ENCODE measurements at places on chromosomes 2 and 18.
A peak's percentile ranks its signal among the peaks of the same experiment; 100 is the strongest.

GRCh38 chr2:59206361-59206760 lies 965.2 kb upstream of the FANCL start:
- no peak for DNase-seq

DNA sequence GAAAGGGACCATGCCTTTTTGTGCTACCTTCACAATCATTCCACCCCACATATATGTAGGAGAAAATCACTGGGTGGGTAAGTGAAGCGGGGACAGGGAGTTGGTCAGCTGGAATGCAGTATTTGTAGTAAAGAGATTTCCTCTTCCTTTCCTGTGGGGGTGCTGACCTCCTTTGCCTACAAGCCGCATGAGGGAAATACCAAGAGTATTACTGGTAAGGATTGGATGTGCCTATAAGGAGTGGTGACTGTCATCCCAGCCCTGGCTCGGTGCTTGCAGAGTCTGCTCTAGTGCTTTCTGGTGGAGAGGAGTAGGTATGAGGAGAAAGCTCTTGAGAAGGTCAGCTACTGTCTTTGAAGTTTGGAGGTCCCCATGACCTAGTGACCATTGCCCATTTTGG lies 324.6 kb downstream of the HRH4 start:
- no peak for DNase-seq

DNA sequence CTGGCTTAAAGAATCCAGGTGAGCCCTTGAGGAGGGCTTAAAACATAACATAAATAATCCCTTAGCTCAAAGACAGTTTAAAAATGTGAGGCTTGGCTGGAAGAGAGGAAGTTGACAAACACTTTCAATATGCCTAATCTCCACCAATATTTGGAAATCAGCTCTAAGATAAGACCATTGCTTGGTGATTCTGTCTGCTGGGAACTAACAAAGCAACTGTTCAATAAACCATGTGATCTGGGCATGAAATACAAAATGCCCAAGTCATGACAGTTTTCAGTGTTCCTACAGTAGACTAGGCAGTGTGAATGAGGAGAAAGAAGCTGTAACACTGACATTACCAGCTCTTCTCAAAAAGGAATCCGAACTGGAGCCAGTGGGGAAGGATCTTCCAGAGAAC lies 10.7 kb downstream of the MFF start:
- no peak for DNase-seq

DNA sequence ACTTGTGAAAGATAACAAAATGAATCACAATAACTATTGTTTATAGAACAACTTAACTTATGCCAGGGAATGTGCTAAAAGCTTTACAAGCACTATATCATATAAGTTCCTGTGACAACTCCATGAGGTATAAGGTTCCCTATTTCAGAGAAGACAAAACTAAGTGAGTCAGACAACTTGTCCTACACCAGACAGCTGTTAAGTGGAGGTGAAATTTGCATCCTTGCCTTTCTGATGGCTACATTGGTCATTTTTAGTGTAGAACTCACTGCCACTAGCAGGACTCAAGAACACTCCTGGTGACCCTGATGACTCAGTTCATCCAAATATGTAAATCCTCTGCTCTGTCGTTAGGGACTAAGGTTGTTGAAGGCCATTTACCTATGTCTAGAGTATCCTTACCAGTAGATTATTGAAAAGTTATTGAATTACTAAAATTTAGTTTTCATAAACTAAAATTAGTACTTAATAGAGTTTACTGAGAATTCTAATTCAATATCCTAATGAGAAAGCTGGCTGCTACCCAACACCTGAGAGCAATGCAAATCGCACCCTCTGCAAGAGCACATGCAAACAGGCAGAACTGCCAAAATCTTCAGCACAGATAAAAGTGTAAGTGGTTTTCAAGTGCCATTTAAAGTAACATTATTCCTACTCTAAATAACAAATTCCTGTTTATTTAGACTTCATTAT lies 636.2 kb downstream of the NRXN1 start:
- DNase-seq: no peak

- no peak for DNase-seq
Measured at GRCh38 chr18:43777636-43778304, 500.5 kb upstream of the SYT4 start.

DNA sequence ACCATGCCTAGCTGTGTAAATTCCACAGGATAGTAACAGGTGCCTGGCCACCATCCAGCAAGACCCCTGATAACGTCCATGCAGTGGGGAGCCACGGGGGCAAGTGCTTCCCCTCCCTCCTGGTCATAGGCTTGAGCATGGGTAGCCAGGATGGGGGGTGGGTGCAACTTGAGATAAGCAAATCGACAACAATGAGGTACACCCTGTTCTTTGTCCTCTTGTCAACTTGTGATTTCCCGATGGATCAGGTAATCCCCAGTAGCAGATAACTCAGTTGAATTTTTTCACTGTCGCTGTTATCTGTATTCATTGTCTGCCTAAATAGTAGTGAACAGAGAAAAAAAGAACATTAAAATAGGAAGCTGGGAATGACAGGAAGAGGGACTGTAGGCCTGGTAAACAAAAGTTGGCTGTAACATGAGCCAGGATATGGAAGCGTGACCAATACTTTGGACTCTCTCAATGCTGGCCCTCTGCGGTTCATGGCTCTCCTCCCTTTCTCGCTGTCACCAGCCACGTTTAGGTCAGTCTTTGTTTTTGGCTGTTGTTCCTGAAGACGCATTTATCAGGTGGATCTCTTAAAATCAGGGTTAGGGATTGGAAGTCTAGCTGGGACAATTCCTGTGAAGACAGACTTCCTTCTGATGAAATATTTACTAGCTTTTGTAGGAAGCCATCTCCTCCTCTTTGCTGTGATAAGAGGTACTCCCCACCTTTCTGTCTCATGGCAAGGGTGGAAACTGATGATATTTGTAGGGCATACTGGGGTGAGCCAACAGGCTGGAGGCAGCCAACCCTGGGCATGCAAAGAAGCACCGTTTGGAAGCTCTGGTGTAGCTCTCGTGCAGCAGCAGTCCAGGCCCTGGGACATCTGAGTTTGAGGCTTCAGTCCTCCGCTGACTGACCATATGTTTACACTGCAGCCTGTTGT lies 42.4 kb downstream of the TCF7L1 start:
- no peak for DNase-seq

GRCh38 chr2:78315368-78315767 lies 710.1 kb upstream of the REG3G start:
- DNase-seq: no peak

GRCh38 chr2:86352727-86353221 lies 15.3 kb upstream of the REEP1 start:
- DNase-seq: no peak

GRCh38 chr2:1641523-1641922 lies 102.8 kb downstream of the PXDN start:
- DNase-seq: no peak

GRCh38 chr18:56393870-56394269 lies 244.5 kb downstream of the TXNL1 start:
- no peak for DNase-seq

DNA sequence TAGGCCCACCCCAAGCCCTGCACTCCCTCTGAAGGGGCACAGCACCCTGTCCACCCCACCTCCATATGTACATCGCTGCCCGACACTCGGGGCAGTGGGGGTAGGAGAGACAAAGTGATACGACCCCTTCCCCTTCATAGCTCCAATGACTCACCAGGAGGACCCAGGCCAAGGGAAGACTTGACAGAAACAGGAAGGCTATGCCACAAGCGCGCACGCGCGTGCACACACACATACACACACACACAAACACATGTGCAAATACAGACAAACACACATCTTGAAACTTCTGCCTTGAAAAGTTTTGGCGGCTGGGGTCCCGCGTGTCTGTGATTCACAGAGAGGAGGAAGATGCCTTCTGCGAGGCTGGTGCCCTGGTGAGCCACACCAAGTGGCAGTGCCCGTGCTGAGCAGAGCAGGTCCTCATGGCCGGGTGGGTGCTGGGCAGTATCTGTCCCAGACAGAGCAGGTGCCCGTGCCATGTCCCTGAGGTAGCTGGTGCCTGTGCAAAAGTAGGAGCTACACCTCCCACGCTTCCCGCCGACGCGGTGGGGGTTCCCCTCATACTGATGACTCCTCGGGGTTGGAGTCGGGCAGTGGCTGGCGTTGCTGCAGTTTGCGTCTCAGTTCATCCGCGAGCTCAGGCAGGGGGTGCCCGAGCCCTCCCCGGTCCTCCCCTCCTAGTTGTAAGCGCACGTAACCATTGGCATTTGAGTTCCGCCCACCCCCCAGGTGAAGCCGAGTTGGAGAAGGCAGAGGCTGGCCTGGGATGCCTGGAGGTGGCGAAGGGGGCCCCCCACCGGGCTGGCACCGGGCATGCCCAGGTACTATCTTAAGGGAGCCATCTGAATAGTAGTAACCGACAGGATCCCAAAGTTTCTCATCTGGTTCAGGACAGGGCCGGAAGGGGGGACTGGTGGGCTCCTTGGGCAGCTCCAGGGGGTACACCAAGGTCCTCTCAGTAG lies 2.5 kb upstream of the ANKRD39 start:
- DNase-seq: no peak

- no peak for DNase-seq
Measured at GRCh38 chr2:128714285-128714684, 395.6 kb upstream of the HS6ST1 start.

DNA sequence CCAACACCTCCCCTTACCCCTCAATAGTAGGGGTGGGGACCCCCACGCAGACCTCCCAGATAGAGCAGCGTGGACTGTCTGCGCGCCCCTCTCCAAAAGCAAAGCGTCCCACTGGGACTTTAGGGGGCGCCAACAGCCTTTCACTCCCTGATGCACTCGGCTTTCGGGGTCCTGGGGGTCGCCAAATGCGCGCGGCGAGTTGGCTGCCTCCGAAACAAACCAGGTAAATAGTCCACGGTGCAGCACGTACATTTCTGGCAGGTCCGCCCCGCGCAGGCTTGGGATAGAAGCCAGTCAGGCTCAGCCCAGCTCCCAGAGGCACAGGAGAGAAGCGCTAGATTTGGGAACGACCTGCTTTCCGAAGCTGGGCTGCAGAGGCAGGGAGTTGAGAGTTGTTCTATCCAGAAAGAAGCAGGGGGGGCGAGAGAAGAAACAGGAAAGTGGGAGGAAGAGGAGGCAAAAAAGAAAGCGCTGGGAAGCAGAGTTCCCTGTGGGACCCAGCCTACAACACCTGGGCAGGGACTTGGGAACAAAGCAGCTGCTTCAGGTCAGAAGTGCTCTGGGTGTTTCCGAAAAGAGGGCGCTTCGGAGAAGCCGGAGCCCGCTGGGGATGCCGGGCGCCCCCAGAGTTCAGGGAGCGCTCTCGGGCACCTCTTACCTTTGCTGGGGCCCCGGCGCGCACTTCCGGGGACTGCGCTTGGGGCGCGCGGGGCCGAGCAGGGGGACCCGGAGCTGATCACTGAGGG lies 544 bp downstream of the EVA1A start:
- peak; percentile 36 for DNase-seq

- peak; percentile 56 for DNase-seq
Measured at GRCh38 chr2:162490052-162490717, 146.3 kb downstream of the GCA start.

DNA sequence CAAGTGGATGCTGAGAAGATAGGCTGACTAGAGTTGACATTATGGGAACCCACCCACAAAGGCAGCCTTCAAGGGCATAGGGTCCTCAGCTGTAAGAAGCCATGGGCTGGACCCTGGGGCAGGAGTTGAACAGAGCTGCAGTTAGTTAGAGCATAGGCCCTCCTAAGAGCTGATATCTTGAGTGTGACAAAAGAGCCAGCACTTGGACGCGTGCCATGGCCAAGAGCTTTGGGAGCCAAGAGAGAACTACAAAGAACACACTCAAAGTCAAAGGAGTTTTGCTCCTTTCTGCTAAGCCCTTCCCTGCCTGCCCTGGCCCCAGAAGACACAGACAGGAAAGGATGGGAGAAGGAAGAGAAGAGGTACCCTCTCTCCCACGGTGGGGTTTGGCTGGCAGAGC lies 29.9 kb upstream of the AGAP1 start:
- no peak for DNase-seq

DNA sequence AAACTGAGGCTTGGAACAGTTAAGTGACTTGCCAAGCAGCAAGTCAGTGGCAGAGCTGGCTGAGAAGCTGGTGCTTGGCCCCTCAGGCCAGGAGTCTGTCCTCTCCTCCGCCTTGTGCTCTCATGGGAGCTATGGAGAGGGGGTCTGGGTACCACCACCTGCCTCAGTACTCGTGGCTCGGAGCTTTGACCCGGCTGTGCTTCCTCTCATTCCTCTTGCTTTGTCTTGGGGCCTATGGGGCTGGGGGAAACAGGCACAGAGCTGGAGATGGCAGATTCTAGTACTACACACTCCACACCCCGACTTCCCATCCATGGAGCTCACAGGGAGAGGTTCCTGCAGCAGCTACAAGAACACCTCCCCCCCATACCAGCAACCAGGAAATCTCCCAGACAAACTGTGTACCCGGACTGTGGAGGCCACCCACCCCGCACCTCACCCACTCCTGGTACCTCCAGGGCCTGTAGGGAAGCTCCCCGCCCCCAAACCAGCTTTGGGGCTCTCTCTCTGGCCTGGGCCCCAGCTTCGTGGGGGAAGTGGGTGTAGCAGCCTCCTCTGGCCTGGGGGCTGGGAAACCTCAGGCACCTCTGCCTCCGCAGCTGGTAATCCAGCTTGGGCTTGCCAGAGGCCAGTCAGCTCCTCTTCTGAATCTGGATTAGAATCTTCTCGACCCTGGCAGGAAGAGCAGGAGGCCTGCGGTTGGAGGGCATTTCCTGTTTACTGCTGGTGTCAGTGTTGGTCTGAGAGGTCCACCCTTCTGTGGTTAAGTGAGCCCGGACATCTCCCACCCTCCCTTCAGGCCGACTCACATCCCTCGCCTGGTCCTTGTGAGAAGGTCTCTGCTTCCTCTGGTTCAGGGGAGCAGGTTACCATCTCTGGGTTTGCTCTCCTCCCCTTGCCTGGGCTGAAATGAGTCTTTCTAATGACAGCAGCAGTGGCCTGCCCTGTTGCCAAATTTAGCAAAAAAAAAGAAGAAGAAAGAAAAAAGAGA lies 22.3 kb upstream of the RHOB start:
- DNase-seq: no peak

DNA sequence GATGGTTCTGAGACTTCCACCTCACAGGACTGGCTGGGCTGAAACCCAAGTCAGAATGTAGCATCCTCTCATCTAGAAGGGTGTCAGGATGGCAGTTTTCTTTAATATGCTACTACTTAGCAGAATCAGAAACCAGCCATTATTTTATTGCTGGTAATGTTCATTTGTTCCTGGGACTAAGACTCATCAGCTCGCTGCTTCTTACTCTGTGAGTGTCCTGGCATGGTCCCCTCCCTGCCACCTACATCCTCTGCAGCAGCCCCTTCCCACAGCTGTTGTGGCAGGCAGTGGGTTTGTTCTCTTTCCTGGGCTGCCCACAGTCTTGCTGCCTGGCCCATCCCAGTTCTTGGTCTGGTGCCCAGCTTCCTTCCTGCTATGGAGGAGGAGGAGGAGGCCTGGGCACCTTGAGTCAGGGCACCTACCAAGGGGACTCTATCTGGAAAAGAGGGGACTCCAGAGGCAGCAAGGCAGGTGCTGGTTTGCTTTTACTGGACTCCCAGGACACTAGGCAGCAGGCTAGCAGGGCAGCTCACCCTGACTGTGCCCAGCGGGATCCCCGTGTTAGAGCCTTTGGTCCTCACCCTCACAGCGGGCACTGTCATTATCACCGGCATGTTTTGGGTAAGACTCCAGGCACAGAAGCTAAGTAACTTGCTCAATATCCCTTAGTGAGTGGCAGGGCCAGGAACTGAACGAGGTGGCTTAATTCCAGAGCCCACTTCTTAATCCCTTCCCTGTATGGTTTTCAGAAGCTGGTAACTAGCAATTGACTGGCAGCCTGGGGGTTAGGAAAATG lies 62.1 kb downstream of the LRRFIP1 start:
- no peak for DNase-seq

GRCh38 chr18:54762386-54762785 lies 65.9 kb upstream of the RAB27B start:
- DNase-seq: no peak

All from RWPE1 (cell line).